Smooth muscle cell of the umbilical artery (primary cell): ENCODE measurements at places on chromosomes 4 and X. TPM values are rescaled to one million over a fixed set of nuclear protein-coding genes. Genes with fewer than 3 reads are reported as not detected.

The CHRDL1 gene
- 0.14 TPM in 1 of 2 replicates, not detected in the other for total RNA-seq

The YY2 gene
- total RNA-seq, result 2.1 and 3.8 TPM in 2 replicates

The ABCE1 gene
- total RNA-seq, result 121 and 246 TPM in 2 replicates

The ANK2 gene
- total RNA-seq, result 49.0 and 71.8 TPM in 2 replicates

The DDIT4L gene
- total RNA-seq, result 2.6 and 2.7 TPM in 2 replicates

The NPFFR2 gene
- total RNA-seq, result not detected in 2 replicates

The GNRHR gene
- not detected in 2 replicates for total RNA-seq

The SLC9B1 gene
- total RNA-seq, result 0.51 and 0.89 TPM in 2 replicates

The METTL14 gene
- 53.1 and 68.3 TPM in 2 replicates for total RNA-seq

The CENPVL2 gene
- not detected in 2 replicates for total RNA-seq

The SMARCAD1 gene
- total RNA-seq, result 40.4 and 61.6 TPM in 2 replicates

The PPAT gene
- total RNA-seq, result 15.7 and 29.9 TPM in 2 replicates

The VEGFD gene
- total RNA-seq, result 0.09 and 0.30 TPM in 2 replicates

The MAGEB3 gene
- not detected in 2 replicates for total RNA-seq

The PFKFB1 gene
- total RNA-seq, result under 0.01 TPM in 1 of 2 replicates, not detected in the other

The RNF128 gene
- total RNA-seq, result 9.2 and 29.3 TPM in 2 replicates

The TLR6 gene
- 1.8 and 3.2 TPM in 2 replicates for total RNA-seq

The CACNA1F gene
- not detected in 2 replicates for total RNA-seq

The MAGED4 gene
- total RNA-seq, result 53.1 and 89.1 TPM in 2 replicates
